ENCODE measurements at places on chromosomes 2 and 18.

DNA sequence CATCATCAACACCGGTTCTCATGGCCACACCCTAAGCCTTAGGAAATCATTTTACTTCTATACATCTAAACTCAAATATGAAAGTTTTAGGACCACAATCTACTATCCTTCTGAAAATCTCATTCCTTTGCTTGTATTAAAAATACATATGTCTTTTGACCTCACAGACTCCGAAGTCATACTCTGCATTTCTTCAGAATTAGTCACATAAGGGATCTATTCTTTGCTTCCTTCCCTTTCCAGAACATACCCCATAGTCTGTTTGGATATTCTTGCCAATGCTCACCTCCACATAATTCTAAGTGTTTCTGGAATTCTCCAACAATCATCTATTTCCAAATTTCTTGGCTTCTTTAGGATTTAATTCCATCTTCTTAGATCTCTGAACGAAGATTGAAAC is 14.2 kb upstream of the DSG1 start:
- no peak for DNase-seq

GRCh38 chr18:55280503-55280902 is 307.5 kb downstream of the TCF4 start:
- no peak for DNase-seq

GRCh38 chr2:160223560-160223959 is 23.5 kb upstream of the ITGB6 start:
- DNase-seq = no peak

- DNase-seq = no peak
Observed at GRCh38 chr18:63186520-63187222, 132.9 kb downstream of the BCL2 start.

GRCh38 chr2:102518170-102518569 is 45.1 kb downstream of the SLC9A4 start:
- no peak for DNase-seq

GRCh38 chr2:15058015-15058720 is 425.7 kb downstream of the LRATD1 start:
- DNase-seq = no peak

DNA sequence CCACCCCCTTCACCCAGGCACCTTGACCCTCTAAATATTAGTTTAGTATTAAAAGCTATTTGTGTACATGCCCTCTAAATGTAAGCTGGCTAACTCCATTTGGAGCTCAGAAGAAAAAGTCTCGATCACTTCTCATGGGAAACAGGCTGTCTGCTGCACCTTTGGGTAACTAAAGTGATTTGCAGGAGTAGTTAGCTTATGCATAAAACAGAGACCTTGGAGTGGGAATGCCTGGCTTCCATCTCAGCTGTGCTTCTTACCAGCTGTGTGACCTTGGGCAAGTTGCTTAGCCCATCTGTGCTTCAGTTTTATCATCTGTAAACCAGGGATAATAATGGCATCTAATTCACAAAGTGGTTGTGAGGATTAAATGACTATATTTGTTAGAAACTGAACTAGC is 29.9 kb downstream of the IGFBP2 start:
- DNase-seq = no peak

DNA sequence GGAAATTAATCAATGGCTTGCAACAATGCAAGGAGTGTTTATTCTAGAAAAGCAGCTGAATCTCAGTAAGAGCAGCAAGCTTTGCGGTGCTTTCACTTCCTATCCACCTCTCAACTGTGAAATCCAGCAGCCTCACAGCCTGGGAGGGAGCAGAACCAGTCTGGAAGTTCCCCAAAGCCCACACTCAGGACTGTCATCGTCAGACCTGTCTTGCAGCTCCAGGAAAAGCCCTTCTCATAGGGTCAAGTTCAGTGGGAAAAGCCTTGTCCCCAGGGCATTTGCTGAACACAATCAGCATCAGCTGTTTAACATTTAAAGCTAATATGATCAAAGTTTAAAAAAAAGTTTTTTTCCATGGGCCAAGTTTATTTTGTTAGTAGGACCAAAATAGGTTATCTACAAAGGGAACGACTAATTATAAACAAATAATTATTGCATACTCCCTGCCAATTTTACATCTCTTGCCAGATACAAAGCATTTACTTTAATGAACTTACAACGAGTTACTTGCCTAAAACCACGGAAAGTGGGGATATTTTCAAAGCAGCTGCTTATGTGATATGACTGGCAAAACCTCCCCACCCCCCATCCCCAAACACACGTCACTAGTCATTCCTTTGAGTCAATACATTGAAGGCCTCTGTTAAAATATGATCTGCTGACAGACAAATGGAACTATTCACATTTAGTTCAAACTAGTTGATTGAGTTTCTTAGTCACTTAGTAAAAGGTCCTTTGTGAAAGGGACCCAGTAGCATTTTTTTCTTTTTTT is 36.8 kb downstream of the PARD6G start:
- DNase-seq = no peak

DNA sequence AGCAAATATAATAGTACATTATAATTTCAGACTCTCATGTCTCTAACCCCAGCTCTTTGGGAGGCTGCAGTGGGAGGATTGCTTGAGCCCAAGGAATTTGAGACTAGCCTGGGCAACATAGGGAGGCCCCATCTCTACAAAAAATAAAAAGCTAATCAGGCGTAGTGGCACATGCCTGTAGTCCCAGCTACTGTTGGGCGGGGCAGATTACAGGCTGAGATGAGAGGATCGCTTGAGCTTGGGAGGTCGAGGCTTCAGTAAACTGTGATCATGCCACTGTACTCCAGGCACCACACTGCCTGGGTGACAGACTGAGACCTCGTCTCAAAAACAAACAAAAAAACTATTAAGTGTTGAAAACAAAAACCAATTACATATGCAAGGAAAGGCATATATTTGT is 123.0 kb upstream of the MYO3B start:
- DNase-seq = no peak

DNA sequence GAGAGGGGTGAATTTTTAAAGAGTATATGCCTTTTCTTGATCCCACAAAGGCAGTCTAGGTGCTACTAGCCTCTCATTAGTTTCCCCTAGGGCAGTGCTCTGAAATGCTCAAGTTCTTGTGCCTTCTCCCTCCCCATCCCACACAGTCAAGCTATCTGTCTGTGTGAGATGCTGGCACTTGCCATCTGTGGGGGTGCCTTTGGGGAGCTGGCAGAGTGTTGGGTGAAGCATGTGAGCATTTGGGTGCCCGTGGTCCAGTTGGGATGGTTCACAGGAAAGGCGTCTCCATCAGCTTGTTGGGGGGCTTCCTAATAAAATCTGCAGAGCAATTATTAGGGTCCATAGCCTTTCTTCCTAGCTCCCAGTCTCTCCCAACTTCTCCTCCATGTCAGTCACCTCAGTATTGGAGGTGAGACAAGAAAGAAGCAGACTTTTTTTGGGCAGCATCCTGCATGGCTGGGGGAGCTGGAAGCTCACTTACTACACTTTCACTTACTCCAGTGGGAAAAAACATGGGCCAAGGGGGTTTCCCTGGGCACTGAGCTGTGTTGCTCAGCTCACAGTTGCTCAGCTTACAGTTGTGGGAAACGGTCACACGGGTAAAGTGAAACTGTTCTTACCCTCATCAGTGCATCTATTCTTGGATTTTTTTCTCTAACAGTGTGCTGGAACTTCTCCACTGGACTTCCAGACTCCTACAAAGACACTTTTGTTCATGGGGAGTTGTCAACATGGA is 29.3 kb downstream of the COLEC11 start:
- DNase-seq = no peak

GRCh38 chr18:42107691-42108450 is 152.8 kb downstream of the PIK3C3 start:
- DNase-seq = no peak

DNA sequence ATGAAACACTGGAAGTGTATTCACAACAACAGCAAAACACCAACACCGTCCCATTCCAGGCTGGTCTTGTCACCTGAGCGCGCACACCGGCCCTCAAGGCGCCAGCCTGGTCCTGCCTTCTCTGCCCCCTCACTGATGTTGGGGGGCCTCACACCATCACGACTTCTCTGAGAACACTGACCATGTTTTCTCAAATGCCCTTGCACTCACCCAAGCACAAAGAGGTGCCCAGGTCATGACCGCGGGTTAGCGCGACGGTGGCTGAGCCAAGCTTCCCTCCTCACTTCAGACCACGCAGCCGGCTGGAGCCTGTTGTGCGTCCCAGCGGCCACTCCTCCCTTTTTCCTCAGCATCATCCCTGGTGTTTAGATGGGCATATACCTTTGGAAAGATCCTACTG is 101.3 kb upstream of the SALL3 start:
- no peak for DNase-seq

DNA sequence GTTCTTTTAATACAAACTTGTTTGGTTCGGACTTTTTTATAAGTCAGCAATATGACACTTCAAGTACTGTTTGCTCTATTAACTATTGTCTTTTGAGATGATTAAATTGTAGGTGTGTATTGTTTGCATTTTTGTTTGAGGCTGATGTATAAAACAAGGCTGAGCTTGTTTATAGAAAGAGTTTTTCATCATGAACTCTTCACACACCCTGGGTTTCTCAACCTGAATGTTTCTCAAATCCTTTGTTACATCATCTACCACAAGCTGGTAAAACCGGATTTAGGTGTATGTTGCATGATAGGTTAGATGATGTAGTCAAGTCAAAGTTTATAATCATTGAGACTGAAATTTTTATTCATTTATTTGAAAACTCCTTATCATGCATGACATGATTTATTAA is 335.2 kb upstream of the LRATD1 start:
- DNase-seq = no peak

GRCh38 chr2:1538663-1539062 is 125.4 kb downstream of the TPO start:
- no peak for DNase-seq

DNA sequence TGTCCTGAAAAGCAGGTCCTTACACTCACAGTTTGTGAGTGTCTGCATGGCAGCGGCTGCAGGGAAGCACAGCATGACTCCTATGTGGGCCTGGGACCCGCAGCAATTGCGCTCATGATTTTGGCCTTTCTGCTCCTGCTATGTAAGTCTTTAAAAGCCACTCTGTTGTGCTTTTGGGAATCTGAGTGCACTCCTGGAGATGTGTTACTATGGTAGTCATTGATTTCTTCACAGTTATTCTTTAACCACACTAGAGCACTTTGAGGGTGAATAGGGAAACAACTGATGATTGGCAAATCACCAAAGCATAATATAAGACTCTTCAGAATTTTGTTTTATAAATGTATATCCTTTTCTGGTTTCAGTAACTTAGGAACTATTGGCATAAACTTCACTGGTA is 40.9 kb downstream of the DSG2 start:
- no peak for DNase-seq

Measured in activated gamma-delta T cell (primary cell).